ENCODE measurements at places on chromosomes 2 and 18.

DNA sequence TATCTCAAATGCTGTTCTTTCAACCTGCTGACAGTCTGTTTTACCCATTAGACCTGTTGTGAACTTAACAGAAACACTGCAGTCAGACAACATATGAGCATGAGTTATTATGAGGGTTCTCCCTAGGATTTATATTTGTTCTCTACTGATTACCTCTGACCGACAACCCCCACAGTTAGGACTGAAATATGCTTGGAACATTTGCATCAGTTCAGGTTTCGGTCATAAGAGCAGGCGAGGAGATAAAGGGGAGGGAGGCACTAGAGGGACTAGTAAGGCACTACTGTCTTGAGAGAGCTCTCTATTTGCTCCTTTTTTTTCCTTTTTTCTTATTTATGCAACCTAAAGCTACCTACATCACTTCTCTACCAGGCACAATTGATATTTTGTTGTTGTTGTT, 133.2 kb upstream of the REG3G start:
- no peak for DNase-seq

DNA sequence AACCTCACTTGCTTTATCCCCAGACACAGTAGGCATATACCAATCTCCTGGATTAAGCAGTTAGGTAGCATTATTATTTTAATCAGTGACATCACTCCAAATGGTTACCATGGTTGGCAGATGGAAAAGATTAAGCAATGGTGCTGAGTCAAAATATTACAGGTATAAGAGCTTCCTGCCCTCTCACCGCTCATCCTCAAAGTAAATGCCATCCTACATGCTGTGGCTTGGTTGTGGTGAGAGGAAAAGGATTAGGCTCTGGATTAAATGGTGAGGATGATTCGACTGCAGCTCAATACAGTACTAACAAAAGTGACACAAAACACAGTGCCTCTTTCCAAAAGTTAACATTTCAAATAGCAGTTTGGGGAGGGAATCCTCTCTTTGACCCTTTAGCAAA, 108.9 kb upstream of the ACAA2 start:
- no peak for DNase-seq

GRCh38 chr2:74131901-74132300, 15.8 kb downstream of the BOLA3 start:
- no peak for DNase-seq

- DNase-seq: no peak
These were observed 101.9 kb downstream of the NFATC1 start for GRCh38 chr18:79497638-79498081.

DNA sequence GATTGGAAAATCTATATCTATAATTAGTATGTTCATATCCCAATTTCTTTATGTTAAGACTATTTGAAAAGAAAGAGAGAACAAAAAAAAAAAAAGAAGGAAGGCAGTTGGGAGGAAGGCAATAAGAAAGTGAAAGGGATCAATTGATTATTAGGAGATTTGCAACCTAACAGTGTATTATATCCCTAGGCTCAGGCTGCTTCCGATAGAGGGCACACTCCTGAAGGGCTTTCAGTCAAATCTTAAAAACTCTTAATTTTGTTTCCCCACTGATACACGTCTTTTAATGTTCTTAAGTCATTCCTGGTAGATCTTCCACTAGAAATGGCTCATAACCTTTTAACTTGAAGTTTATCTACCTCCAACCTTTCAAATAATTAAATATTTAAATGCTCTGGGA, 763.9 kb downstream of the BCL11A start:
- no peak for DNase-seq

- DNase-seq: no peak
These were observed 23.9 kb downstream of the DOK1 start for GRCh38 chr2:74578408-74578807.

DNA sequence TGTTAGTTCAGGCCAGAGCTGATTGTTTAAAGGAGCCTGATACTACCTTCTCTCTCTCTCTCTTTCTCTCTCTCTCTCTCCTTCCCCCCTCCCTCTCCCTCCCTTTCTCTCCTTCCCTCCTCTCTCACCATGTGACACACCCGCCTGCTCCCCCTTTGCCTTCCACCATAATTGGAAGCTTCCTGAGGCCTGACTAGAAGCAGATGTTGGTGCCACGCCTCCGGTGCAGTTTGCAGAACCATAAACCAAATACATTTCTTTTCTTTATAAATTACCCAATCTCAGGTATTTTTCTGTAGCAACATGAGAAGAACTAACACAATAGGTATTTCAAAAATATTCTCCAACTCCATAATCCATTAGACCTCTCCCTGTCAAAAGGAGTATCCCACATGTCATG, 62.4 kb downstream of the ANKRD62 start:
- DNase-seq: no peak

DNA sequence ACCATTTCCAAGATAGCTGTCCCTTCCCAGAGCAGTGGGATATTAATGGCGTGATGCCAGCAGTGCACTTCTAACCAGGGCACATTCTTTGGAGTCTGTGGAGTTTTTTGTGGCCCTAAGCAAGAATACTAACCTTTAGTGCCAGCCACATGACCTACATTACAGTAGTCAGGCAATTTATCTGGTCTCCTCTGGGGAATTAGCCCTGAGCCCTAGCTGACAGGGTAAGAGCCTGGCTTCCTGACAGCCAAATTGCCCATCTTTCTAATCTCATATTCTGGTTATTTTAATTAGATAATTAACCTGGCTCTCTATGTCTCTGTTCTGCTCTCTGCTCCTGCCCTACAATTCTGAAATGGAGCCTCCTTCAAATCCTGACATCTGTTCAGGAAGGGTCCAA, 5.2 kb downstream of the PFN4 start:
- DNase-seq: no peak

DNA sequence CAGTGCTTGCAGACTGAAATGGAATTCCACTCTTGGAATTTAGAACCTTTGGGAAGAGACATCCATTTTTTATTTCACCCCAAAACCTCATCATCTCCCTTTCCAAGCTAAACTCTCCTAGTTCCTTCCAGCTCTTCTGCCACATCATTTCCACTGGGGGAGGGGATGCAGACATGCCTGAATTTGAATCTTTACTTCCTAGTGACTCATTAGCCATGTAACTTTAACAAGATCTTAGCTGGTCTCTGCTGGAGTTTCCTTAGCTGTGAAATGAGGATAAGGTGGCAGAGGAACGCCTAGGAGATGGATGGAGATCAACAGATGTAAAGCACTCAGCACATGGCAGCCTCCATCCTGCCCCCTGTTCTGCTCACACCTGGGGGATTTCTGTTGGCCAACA, 266.8 kb downstream of the EN1 start:
- no peak for DNase-seq

GRCh38 chr18:57775937-57776336, 27.2 kb downstream of the ATP8B1 start:
- DNase-seq: no peak

DNA sequence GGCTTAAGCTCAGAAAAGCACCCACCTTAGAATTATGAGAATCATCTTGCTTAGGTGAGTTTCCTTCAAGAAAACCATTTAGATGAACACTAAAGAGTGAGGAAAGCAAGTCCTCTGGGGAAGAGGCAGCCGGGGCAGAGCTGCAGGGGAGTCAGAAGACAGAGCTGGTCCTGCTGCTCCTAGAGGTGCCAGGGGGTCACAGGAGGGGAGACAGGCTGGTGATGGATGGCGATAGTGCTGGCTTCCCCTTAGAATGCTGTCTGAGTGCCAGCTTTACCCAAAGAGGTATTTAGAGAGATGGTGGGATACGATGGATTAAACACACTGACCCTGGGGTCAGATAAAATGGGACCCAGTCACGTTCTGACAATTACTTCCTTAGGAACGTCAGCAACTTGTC, 269.4 kb downstream of the TDRD15 start:
- DNase-seq: no peak

GRCh38 chr2:54469484-54470053, 13.4 kb downstream of the SPTBN1 start:
- DNase-seq: no peak

- DNase-seq: no peak
These were observed 184.3 kb downstream of the CYRIA start for GRCh38 chr2:16481351-16481750.

GRCh38 chr2:228705318-228705717, 523.8 kb upstream of the SPHKAP start:
- DNase-seq: no peak

DNA sequence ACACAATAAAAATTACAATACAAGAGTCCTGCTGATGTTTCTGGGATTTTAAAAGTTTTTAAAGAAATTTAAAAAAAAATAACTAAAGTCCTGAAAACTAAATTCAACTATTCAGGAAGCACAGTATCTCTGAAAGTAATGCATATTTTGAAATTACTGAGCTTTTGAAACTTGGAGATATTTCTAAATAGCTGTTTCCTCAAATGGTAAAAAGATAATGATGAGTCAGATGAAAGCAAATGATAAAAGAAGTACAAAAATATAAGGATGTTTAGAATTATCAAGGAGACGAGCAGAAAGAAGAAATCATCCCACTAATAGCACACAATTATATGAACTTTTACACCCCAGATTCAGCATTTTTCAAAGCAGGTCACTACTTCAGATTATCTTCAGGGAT, 90.2 kb upstream of the SLC25A52 start:
- no peak for DNase-seq

DNA sequence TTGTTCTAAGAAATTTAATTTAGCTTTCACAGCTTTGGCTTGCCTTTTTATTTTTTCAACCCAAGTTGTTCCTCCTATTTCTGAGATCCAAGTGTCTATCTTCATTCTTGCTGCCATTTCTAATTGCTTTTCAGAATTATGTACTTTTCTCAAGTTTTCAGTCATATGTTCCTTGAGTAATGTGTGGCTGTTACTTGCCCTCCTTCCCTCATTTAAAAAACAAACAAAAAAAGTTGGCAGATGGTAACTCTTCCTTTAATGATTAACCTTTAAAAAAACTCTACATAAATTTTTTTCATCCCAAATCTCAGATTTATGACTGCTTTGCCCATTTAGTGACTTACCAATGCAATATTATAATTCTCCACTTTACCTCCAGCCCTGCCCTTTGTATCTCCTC, 131.3 kb downstream of the GALNT3 start:
- DNase-seq: no peak

DNA sequence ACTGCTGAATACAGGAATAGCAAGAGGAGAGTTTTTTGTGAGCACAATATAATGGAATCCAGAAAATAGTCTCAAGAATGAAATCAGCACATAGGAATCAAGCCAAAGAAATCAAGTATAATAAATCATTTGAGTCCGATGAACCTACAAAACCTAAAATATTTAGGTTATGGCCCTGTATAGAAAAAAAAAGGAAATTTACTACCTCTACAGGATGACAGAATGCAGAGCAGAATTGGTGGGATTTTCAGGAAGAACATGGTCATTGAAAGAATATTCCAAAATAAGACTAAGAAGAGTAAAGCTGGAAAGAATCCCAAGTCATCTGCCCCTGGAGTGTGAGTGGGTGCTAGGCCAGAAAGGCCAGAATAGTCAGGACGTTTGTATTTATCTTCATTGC, 1041.2 kb upstream of the CDH2 start:
- DNase-seq: no peak

DNA sequence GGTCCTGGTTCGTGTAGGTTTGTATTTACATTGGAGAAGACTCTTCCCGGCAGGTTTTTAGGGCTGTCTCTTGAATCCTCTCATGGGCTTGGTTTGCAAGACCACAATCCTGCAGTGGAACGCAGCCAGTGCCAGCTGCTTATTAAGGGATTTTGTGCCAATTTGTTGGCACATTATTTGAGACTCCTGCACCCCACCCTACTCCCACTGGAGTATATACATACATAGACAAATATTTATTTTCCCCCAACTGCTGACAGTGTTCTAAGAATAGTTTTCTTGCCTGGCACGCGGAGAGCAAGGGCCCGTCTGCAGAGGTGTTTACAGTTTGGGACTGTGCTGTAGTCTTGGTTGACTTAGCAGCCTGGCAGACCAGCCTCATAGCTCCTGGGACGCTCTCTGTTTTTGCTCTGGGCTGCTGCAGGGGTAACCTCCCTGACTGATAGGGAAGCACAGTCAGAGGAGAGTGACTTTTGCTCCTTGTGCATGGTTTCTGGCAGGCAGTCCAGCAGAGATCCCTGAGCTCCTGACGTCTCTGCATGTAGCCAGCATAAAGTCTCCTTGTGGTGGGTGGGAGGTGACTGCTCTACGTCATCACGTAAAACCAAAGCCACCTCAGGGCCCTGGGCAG, 1.9 kb downstream of the LDLRAD4 start:
- DNase-seq: peak; percentile 25

- peak; percentile 39 for DNase-seq
These were observed 321.4 kb downstream of the CDH2 start for GRCh38 chr18:27855486-27855885.

DNA sequence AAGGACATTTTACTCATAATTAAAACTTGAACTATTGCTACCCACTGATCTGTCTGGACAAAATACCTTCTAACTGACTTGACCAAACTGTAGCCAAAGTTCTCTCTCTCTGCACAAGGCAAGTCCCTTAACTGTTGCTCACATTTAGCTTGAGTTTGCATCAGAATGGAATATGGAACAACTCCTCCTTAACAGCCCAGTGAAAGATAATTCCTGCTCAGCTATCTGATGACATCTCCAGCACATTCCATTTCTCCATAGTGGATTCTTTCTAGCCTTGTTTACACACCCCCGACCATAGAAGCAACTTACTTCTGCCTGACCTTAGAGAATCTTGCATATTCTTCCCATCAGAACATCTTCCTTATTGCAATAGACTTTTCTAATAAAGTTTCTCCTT, 317.2 kb upstream of the CDH2 start:
- DNase-seq: no peak

GRCh38 chr2:238457927-238458324, 31.2 kb downstream of the ASB1 start:
- DNase-seq: no peak

DNA sequence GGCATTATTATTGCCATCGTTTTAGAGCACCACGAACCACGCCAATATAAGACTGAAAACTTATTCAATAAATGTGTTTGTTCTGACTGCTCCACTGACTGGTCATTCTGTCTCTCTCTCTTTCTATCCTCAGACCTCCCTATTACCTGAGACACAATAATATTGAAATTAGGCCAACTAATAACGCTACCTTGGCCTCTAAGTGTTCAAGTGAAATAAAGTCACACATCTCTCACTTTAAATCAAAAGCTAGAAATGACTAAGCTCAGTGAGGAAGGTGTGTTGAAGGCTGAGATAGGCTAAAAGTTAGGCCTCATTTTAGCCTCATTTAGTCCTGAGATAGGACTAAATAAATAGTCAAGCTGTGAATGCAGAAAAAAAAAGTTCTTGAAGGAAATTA, 38.8 kb downstream of the G6PC2 start:
- no peak for DNase-seq

DNA sequence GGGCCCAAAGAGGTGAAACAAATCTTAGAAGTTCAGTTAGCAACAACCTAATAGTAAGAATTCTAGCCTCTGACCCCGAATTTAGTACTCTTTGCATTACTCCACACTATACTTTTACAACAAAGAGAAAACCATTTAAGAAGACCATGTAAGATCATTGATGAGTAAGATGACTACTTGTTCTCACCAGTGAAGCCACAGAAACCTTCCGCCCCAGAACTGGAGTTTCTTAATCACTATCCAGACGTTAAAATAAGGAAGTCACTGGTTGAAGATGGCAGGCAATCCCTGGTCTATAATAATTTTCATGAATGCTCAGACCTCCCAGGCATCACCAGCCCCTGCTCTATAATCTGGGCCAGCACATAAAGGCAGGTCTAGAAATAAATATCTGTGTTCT, 95.0 kb downstream of the TMEM163 start:
- no peak for DNase-seq

- no peak for DNase-seq
These were observed 5.1 kb downstream of the RPIA start for GRCh38 chr2:88696611-88697010.

GRCh38 chr18:63515801-63516200, 26.4 kb upstream of the SERPINB12 start:
- no peak for DNase-seq

Measured in NCI-H1092 treated with DMSO at 0.1 percent for 48 hours (cell line).